Fibroblast of skin of back (primary cell): ENCODE measurements at places on chromosomes 5 and 9.

DNA sequence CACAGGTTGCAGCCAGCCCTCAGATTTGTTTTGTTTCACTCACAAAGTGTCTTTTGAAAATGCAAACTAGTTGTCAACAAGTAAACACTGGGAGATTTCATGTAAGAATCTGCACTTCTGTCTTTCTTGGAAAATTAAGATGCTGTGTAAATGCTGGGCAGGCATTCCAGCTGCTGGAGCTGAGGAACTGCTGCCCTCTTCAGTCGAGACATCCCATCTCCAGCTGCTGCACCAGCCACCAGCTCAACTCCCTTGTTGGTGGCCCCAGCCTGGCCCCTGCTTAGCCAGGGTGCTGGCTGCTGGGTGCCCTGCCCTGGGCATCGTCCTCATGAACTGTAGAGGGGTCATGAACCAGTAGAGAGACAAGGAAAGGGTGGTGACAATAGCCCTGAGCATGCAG, 33.1 kb upstream of the AFAP1L1 start:
- no peak for DNase-seq

DNA sequence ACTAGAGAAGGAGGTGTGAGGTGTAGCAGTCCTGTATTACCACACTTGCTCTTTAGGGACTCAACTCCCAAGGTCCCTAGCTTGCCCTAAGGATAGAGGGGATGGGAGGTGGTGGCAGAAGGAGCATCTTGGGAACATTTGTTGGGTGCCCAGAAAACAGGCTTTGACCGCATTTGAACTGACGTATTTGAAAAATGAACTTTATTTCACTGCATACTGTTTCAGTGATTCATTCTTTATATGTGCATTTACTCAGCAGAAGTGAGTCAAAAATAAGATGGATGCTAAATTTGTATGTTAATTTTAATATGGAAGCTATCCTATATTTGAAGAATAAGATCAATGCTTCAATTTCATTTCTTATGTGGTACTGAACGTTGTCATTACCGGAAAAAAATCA, 18.7 kb downstream of the DMRT3 start:
- peak; percentile 26 for DNase-seq

DNA sequence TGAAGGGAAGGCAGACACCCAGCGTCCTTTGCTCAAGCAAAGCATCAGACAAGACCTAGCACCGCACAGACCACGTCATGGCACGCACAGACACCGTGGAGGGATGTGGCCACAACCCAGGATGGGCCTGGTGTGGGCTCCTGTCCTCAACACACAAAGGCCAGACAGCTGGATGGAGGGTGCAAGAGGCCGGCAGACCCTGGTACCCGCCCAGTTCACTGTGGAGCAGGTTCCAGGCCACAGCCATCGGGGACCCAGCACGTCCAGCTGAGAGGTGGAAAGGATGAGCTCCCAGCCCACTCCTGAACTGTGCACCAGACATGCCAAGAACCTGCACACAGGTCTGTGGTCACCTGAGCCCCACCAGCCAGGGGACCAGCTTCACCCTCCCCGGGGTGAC, 15.0 kb upstream of the ZDHHC11 start:
- DNase-seq: no peak

- DNase-seq: no peak
These were observed at the start of gene ADAMTS16 for GRCh38 chr5:5139777-5140478. Gene ADAMTS16 (plus strand): TSS chr5:5140330. CDS start chr5:5140468, 138 bp downstream.
